CD4-positive, alpha-beta T cell treated with Interleukin-21 for 1 hour (primary cell): ENCODE measurements at places on chromosomes 16 and 17.

DNA sequence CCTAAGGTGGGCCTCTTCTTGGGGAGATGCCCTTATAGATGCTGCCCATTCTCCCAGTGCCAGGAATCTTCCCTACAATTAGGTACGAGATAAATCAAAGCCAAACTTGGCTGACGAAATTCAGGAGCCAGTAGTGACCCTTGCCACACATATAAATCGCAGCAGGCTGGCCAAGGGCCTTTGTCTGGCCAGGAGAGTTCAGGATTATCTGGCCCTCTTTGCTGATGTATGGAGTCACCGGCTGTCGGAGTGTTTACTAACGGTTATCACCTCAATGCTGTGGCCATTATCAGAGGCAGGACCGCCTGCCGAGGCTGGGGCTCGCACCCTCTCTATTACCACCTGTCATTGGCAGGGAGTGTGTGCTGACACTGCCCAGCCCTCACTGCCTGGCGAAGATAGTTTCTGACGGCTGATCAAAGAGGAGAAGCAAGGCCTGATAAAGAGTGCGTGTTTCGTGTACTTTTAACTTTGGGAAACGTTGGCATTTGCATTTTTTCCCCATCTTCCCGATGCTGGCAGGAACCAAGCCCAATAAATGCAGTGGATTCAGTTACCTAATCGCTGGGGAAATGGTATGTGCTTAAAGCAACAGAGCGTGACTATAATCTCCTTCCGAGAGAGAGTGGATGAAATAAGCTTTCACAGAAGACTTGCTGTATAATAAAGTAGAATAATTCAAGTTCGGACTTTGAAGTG is 32.8 kb upstream of the TBX2 start:
- DNase-seq = no peak

- no peak for DNase-seq
Measured at GRCh38 chr17:75850928-75851692, 4.0 kb downstream of the WBP2 start.

GRCh38 chr17:73340093-73340596 is 28.3 kb upstream of the CDC42EP4 start:
- DNase-seq = peak; percentile 3

GRCh38 chr17:48767263-48767774 is 38.8 kb upstream of the HOXB13 start:
- no peak for DNase-seq

DNA sequence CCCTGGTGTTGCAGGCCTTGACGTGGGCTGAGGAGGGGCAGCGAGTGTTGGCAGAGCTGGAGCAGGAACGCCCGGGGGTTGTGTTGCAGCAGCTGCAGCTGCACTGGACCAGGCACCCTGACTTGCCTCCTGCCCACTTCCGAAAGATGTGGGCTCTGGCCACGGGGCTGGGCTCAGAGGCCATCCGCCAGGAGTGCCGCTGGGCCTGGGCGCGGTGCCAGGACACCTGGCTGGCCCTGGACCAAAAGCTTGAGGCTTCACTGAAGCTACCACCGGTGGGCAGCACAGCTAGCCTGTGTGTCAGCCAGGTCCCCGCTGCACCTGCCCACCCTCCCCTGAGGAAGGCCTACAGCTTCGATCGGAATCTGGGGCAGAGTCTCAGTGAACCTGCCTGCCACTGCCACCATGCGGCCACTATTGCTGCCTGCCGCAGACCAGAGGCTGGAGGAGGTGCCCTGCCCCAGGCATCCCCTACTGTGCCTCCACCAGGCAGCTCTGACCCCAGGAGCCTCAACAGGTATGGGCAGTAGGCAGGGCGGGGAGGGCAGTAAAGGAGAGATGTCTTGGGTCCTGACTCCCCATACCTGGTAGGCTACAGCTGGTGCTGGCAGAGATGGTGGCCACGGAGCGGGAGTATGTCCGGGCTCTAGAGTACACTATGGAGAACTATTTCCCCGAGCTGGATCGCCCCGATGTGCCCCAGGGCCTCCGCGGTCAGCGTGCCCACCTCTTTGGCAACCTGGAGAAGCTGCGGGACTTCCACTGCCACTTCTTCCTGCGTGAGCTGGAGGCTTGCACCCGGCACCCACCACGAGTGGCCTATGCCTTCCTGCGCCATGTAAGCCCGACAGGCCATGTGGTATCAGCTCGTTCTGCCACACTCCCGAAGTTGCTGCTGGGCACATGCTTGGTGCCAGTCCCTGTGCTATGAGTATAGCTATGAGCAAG is 5.6 kb downstream of the PLEKHG4 start:
- no peak for DNase-seq

DNA sequence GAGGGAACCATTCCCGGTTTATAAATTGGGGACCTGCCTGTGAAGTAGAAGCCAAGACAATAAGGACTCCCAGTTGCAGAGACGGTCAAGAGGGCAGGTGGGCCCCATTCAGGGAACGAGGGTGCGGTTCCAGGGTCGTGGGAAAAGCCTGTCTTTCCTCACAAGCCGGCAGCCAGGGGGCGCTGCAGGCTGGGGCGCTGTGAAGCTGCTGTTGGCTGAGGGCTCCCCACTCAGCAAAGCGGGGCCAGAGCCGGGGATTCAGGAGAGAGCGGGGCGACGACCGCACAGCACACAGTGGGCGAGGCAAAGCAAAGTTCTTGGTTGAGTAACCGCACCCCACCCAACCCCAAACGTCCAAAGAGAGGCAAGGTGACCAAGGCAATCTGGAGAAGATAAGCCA is 24.9 kb downstream of the CDRT15 start:
- DNase-seq = no peak

- no peak for DNase-seq
Measured at GRCh38 chr16:29852654-29853053, 10.4 kb downstream of the CDIPT start.

- DNase-seq = no peak
Measured at GRCh38 chr17:16486373-16487250, 5.4 kb downstream of the LRRC75A start.

- no peak for DNase-seq
Measured at GRCh38 chr17:70654706-70655105, 485.4 kb downstream of the KCNJ2 start.

- DNase-seq = peak; percentile 58
Measured at GRCh38 chr17:8126491-8127066, 2.7 kb upstream of the HES7 start.

DNA sequence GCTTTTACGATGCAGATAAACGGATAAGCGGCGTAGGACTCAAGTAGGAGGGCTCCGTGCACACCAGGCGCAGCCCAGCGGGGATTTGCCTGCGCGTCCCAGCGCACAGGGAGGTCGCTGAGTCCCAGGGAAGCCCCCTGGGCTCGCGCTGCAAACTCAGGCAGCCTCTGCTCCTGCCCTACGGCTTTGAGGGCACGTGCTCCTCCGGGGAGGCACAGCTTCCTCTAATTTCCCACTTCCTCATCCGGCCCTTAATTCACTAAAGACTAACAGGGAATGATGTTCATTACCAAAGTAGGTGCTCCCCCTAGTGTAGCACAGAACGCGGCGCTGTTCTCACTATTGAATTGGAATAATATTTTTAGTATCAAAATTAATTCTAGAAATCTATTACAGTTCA is 825.4 kb downstream of the KCNJ18 start:
- no peak for DNase-seq

- DNase-seq = no peak
Measured at GRCh38 chr16:89922477-89922883, 662 bp upstream of the TUBB3 start.

DNA sequence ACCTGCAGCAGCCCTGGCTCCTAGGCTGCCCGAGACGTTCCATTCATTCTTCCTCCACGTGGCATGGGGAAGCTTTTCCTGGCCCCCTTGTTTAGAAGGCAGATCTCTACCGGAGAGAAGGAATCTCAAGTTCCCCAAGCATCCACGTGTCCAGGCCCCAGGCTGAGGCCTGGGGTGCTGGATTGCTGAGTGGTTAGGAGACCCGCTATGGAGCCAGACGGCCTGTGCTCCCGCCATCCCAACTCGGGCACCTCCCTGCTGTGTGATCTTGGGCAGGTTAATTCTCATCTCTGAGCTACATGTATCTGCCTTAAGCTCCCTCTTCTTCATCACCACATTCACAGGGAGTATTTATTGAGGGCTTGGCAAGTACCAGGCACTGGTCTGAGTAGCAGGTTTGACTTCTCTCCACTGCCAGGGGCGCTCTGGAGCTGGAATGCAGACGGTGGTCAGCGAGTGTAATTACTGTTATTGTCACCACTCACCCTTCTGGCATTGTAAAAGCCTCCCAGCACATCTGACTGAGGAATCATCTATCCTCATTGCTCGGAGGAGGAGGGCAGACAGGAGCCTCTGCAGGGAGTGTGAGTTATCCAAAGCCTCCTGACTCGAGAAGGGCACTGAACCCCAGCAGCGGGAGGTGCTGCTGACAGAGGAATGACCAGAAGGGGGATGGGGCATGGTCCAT is 1.1 kb upstream of the ADGRG1 start:
- DNase-seq = no peak

- DNase-seq = peak; percentile 50
Measured at GRCh38 chr17:3695723-3696411, at the start of gene P2RX5. P2RX5 (minus strand) TSS chr17:3696155; CDS start chr17:3696005, 150 bp downstream.

GRCh38 chr17:78075545-78075944 is 53.0 kb downstream of the TMC6 start:
- DNase-seq = no peak

GRCh38 chr16:84124257-84125073 is 7.7 kb upstream of the MBTPS1 start:
- no peak for DNase-seq

- DNase-seq = no peak
Measured at GRCh38 chr16:48317614-48318315, 67.4 kb downstream of the SIAH1 start.

DNA sequence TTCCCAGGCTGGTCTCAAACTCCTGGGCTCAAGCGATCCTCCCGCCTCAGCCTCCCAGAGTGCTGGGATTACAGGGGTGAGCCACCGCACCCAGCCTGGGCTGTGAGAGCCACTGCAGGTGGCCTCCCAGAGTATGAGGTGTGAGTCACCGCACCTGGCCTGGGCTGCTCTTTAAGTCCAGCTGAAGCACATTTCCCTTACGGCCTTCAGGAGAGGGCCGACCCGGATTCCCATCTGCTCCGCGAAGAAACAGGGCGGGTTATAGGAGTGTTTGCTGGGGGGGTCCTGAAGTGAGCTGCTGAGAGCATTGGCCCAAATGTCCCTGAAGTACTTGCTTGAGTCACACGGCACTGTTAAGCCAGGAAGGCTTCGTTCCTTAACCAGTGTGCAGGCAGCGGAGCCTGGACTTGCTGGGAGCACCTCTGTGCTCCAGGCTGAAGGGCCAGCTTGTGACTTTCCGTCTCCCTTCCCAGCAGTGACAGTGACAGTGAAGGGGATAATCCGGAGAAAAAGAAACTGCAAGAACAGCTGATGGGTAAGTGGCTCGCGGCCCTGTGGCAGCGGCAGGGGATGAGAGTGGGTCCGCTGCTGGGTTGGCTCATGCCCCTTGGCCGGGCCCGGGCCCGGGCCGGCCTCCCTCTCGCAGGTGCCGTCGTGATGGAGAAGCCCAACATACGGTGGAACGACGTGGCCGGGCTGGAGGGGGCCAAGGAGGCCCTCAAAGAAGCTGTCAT is 7.2 kb downstream of the VPS4A start:
- no peak for DNase-seq

- DNase-seq = no peak
Measured at GRCh38 chr17:7186241-7186640, 7.1 kb upstream of the ASGR1 start.

- no peak for DNase-seq
Measured at GRCh38 chr17:70584255-70584654, 414.9 kb downstream of the KCNJ2 start.

- no peak for DNase-seq
Measured at GRCh38 chr16:24524855-24525677, 14.3 kb upstream of the RBBP6 start.

GRCh38 chr16:60310846-60311445 is 1576.8 kb upstream of the GOT2 start:
- DNase-seq = no peak

DNA sequence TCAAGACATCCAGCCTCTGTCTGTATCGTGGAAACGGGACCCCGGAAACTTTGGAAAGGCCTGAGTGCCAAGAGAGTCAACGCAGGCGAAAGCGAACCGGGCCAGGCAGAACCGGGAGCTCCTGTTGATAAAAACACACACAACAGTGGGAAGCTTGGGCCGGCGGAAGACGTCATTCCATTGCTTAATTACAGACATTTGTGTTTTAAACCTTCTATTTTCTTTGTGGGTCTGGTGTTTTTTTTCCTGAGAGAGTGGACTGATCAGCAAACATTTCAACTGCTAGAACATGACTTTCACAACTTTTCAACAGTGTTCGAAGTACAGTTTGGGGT is 878 bp upstream of the RNF157 start:
- DNase-seq = no peak

- DNase-seq = peak; percentile 30
Measured at GRCh38 chr17:42016411-42016831, 818 bp downstream of the DNAJC7 start.

DNA sequence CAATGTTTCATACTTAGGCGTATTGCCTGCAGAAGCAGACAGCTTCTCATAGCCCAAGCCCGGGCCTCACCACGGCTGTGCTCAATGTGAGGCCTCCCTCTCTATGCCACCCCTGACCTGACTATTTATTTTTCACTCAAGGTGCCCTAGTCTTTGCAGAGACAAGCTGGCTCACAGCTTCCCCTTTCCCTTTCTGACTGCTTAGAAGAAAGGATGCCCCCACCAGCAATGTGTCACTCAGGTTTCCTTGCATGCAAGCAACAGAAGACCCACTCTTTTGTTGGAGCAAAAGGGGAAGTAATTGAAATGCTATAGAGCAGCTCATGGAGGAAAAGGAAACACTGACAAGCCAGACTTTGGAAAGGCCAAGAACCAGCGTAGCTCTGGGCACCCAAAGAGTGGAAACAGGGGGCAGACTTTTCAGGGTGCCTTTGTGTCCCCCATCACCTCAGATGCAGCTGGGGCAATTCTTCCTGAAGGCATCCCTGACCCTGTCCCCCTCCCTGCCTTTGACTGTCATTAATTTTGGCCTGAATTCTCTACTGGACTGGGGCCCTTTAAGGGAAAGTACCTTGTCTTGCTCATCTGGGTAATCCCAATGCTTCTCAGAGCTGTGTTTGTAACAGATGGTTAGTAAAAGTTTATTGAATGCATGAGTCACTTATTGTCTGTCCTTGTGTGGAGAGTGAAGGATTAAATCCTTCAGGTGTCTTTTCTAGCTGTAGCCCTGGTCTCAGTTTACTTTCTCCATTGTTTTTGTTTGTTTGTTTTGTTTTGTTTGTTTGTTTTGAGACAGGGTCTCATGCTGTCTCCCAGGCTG is 17.8 kb downstream of the RGS9 start:
- DNase-seq = no peak

GRCh38 chr16:55479430-55480140 is 587 bp downstream of the MMP2 start:
- no peak for DNase-seq

- DNase-seq = no peak
Measured at GRCh38 chr16:23755484-23755809, 621 bp downstream of the CHP2 start.

DNA sequence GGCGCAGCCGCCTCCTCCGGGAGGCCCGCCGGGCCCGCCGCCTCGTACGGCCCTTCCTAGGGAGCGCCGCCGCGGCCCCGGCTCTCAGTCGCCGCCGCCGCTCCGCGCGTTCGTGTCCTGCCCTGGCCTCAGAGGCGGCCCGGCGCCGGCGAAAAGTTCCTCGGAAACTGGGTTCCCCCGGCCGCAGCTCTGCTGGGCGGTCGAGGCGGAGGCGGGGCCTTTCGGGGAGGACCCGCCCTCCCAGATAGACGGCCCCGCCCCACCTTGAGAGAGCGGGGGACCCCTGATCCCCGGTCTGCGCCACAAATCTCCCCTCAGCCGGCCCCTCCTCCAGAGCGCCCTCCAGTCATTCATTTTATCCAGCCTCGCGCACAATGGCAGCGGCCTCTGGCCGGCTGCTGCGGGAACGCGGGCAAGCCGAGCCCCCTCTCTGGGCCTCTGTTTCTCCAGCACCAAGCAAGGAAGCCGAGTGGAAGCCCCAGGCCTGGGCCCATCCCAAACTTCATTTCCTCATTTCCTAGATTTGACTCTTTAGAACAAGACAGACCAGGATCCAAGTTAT is at the start of gene SREBF1:
Gene SREBF1 (minus strand): TSS at position 169 of the 562 bp plus-strand sequence. CDS start 169 bp downstream, outside the sequence.
- DNase-seq = peak; percentile 78
